SK-N-SH (cell line): ENCODE measurements at places on chromosomes 12 and 14. TPM values are rescaled to one million over a fixed set of nuclear protein-coding genes. Genes with fewer than 3 reads are reported as not detected.

DNA sequence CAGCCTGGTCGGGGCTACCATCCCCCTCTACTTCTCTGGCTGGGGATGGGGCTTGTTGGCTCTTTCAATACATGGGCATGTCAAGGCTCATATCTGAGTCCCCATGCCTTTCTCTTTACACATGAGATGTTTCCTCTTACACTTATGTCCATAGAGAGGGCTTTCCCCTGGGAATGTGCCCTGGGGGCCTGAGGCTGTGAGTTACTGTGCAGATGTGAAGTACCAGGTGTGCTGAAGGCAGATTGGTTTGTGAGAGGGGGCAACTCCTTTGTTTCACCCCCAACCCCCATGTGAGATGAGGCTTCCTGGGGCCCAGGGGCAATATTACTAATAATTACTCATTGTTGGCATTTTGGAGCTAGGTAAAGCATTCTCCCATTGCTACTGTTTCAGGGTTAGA is 32.8 kb downstream of the NRXN3 start:
- DNase-seq, result peak; percentile 17
- H3K36me3 ChIP-seq, result no peaks in the 10 kb centered on the region
- no peaks in the 10 kb centered on the region for H3K4me1 ChIP-seq
- no peak overlapping the region for H3K4me3 ChIP-seq

- H3K36me3 ChIP-seq, result peaks cover 25% of the 10 kb centered on the region
- no peak for DNase-seq
- no peak overlapping the region for H3K27ac ChIP-seq
- H3K27me3 ChIP-seq, result no peaks in the 10 kb centered on the region
- H3K4me3 ChIP-seq, result no peak overlapping the region
- H3K4me1 ChIP-seq, result no peaks in the 10 kb centered on the region
These were observed 85.0 kb downstream of the KICS2 start for GRCh38 chr12:64137117-64137516.

POMT2 gene
- 19.9 and 22.8 TPM in 2 replicates for polyA plus RNA-seq

DNA sequence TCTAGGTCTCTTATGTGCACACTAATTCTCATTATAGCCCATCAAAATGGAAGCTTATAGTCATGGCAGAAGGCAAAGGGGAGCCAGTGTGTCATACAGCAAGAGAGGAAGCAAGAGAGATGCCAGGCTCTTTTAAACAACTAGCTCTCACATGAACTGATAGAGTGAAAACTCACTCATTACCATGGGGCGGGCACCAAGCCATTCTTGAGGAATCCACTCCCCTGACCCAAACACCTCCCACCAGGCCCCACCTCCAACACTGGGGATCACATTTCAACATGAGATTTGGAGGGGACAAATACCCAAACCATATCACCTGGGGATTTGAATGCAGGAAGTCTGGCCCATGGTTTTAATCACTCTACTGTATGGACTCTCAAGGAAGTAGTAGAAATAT is 36.9 kb upstream of the CRACR2A start:
- H3K27me3 ChIP-seq, result no peaks in the 10 kb centered on the region

- no peaks in the 10 kb centered on the region for H3K4me1 ChIP-seq
- H3K27ac ChIP-seq, result no peak overlapping the region
- DNase-seq, result no peak
- H3K27me3 ChIP-seq, result no peaks in the 10 kb centered on the region
These were observed 17.1 kb downstream of the PAPLN start for GRCh38 chr14:73254247-73255004.

DNA sequence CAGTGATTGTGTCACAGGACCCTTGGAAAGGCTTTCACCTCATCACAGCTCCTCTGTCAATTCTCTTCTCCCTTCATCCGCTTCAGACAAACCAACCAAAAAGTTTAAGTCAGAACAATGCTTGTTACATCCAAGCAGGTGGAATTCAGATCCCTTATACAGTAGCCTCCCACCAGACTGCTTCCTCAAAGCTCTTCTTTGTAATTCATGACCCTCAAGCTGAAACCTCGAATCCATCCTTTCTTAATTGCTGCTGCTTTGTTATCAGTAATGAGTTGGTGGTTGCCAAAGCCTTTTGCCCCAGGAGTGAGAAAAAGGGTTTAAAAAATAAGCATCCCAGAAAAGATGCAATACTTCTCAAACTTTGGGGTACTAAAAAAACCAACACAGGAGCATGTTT is 9.5 kb downstream of the BEST3 start:
- H3K27me3 ChIP-seq, result no peaks in the 10 kb centered on the region
- DNase-seq, result no peak
- no peaks in the 10 kb centered on the region for H3K36me3 ChIP-seq
- peaks cover 5% of the 10 kb centered on the region; the same call in 1 of the 2 replicates for H3K4me1 ChIP-seq
- peak overlapping the region; percentile 83 for H3K27ac ChIP-seq

MGST1 gene
- polyA plus RNA-seq, result 4.8 and 7.1 TPM in 2 replicates

DNA sequence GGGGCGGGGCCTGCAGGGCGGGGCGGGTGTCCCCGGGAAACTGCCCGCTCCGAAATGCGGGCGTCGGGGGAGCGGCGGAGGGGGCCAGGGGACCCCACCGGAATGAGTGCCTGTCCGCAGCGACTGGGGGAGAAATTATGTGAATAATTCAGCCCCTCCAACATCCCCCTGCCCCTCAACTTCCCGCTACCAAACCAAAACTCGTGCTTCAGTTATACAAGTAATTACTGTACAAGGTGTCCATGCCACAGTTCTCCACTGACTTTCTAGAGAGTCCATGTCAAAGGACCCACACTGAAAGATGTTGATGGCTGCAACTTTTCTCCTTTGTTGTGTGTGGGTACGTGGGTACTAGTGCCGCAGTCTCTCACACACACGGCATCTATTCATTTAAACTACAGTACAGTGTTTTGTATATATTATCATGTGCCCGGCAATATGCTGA is 414 bp upstream of the CDK17 start:
- DNase-seq, result no peak
- no peaks in the 10 kb centered on the region for H3K27me3 ChIP-seq
- H3K4me3 ChIP-seq, result peak overlapping the region; percentile 90
- peaks cover 15% of the 10 kb centered on the region; the same call in 1 of the 2 replicates for H3K4me1 ChIP-seq
- peak overlapping the region; percentile 81 for H3K27ac ChIP-seq

GRCh38 chr12:49019443-49020324 is 1.1 kb upstream of the PRKAG1 start:
- H3K27ac ChIP-seq, result peak overlapping the region; percentile 98
- H3K36me3 ChIP-seq, result peaks cover 19% of the 10 kb centered on the region
- peak; percentile 74 for DNase-seq

- DNase-seq, result no peak
- H3K4me3 ChIP-seq, result no peak overlapping the region
- no peaks in the 10 kb centered on the region for H3K36me3 ChIP-seq
- H3K4me1 ChIP-seq, result peaks cover 3% of the 10 kb centered on the region
- no peaks in the 10 kb centered on the region for H3K27me3 ChIP-seq
- H3K27ac ChIP-seq, result peak overlapping the region; percentile 77
These were observed 210.0 kb downstream of the PPM1H start for GRCh38 chr12:62724947-62725451.

IL31 gene
- not detected in 2 replicates for polyA plus RNA-seq

CDK2 gene
- 34.7 and 43.3 TPM in 2 replicates for polyA plus RNA-seq

- no peaks in the 10 kb centered on the region for H3K36me3 ChIP-seq
- H3K27ac ChIP-seq, result no peak overlapping the region
- no peak for DNase-seq
- no peaks in the 10 kb centered on the region for H3K27me3 ChIP-seq
- no peak overlapping the region for H3K4me3 ChIP-seq
These were observed 64.1 kb downstream of the RAD51B start for GRCh38 chr14:67883717-67884116.

HCFC2 gene
- polyA plus RNA-seq, result 5.2 and 6.6 TPM in 2 replicates

DNA sequence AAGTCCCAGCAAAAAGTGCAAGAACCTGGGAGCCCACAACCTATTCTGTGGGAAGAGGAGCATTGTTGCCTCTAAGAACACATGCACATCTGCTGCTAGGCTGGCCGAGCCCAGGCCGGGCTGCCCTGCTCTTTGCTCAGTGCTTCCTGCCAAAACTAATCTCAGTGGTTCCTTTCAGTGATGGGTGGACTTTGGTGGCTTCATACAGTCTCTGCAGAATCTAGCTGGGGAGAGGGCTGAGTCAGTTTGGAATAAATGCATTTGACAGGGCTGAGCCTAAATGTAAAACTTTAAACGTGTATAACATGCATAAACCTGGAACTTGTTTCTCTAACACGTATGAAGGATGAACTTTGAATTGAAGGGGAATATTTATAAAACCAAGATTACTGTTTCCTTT is 44.6 kb downstream of the CCDC177 start:
- H3K4me3 ChIP-seq, result no peak overlapping the region
- DNase-seq, result no peak
- no peak overlapping the region for H3K27ac ChIP-seq
- H3K4me1 ChIP-seq, result no peaks in the 10 kb centered on the region
- H3K36me3 ChIP-seq, result no peaks in the 10 kb centered on the region

ARF6 gene
- polyA plus RNA-seq, result 32.2 and 45.2 TPM in 2 replicates

DNA sequence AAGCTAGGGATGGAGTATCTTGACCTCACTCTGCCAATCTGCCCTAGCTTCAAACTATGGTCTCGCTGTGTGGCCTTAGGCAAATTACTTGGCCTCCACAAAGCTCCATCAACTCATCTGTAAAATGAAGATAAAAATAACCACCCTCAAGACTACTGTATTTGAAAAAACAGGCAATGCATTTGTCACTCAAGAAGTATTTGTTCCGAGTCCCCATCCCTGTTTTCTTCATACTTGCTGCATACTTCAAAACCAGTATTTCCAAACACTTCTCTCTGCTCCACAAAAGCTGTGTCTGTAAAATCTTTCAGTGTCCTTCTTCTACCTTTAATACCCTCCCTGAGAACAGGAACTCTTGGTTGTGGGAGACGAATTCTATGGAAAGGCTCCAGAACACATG is 47.9 kb downstream of the GTF2A1 start:
- no peaks in the 10 kb centered on the region for H3K36me3 ChIP-seq
- no peak overlapping the region for H3K4me3 ChIP-seq
- no peaks in the 10 kb centered on the region for H3K27me3 ChIP-seq
- H3K4me1 ChIP-seq, result 0 out of 2 replicates have a peak, but pooled peaks cover 3% of the 10 kb centered on the region

ART4 gene
- not detected in 2 replicates for polyA plus RNA-seq

DNA sequence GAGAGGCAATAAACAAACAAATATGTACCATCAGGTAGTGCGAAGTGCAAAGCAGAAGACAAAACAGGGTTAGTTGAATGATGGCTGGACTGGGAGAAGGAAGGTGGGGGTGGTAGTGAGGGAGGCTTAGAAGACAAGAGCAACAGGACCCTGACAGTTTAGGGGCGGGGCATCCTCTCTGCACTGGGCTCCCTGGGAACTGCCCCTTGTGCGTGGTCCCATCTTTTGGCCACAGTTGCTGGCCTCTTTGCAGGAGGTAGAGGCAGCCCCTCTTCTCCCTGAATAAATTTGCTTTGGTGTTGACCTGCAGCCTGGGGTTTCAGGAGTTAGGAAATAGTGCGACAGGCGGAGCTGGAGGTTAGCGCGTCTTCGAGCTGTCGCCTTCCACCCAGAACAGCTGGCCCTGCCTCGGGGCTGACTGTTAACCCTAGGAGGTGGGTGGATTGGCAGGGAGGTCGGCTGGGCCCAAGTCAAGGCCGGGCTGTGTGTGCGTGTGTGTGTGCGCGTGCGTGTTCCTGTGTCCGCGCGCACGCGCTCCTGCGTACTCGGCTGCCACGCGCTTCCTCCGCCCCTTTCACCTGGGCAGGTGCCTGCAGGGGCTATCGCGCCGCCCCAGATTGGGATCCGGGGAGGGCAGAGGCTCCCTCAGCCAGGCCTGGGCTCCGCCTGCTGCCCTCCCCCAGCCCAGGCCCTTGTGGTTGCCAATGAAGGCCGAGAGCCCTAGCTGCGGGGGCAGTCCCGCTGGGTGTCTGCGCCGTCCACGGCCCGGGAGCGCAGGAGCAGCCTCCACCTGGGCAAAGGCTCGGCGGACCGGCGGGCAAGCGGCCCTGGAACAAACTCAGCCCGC is 180.8 kb downstream of the ADCK1 start:
- H3K27me3 ChIP-seq, result no peaks in the 10 kb centered on the region
- no peak overlapping the region for H3K4me3 ChIP-seq
- DNase-seq, result no peak
- no peaks in the 10 kb centered on the region for H3K4me1 ChIP-seq
- H3K36me3 ChIP-seq, result no peaks in the 10 kb centered on the region

- no peaks in the 10 kb centered on the region for H3K36me3 ChIP-seq
- no peak for DNase-seq
- no peak overlapping the region for H3K4me3 ChIP-seq
These were observed 255.3 kb downstream of the AEBP2 start for GRCh38 chr12:19694627-19695026.
